ENCODE measurements at places on chromosomes 2 and 18. TPM values are rescaled to one million over a fixed set of nuclear protein-coding genes. Genes with fewer than 3 reads are reported as not detected.
A peak's percentile ranks its signal among the peaks of the same experiment; 100 is the strongest.

DNA sequence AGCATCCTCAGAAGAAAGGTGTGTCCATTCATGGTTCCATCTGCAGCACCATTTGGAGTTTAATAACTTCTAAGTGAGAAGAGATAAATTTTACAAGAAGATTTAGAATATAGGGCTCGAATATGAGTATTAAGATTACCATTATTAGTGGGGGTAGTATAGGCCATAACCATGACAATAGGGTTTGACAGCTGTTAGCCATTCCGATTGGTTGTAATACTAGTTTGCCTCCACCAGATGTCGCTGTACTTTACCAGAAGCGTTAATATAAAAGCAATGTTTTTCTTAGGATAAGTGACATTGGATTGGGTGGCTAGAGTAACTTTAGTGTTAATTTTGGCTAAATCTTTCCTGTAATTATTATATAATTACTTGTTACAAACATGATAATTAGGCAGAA lies 107.5 kb upstream of the SRD5A2 start:
- no peak for DNase-seq

The SH2D6 gene
- 0.39 TPM for total RNA-seq

DNA sequence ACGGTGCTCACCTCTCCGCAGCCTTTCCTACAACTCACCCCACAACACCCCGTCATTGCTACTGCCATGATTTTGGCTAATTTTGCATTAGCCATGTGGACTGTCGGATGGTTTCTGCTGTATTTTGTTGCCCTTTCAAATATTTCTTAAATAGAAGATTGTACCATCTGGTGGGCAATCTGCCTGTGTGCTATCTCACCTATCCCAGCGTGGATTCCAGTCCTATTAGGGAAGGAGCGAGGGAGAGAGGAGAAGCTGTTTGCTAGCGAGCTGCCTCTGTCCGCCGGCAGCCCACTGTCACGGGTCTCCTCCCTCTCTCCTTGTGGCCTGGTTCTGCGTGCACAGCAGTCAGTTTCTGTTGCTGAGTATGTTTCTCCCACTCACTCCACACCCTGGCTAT lies 336.2 kb downstream of the TXNL1 start:
- DNase-seq = no peak

- no peak for DNase-seq
Observed at GRCh38 chr2:96952976-96953610, 33.3 kb downstream of the FAM178B start.

GRCh38 chr18:22253676-22254075 lies 84.3 kb downstream of the GATA6 start:
- DNase-seq = peak; percentile 66

DNA sequence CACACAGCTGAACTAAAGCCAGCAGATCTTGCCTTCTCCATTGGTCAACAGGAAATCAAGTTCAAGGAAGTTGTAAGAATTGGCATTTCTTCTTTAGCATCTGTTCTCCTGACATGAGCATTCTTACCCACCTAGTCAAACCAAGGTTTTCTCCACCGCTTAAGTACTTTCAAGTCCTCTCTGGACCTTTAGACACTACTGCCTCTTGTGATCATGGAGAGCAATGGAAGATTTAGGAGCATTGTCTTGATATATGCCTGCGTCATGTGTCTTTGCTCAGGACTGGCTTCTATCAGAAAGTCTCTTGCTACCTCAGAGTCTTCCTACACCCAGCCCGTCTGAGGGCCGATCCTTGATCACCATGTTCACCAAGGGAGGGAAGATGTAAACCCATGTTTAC lies 262.2 kb downstream of the PHLPP1 start:
- DNase-seq = peak; percentile 25

DNA sequence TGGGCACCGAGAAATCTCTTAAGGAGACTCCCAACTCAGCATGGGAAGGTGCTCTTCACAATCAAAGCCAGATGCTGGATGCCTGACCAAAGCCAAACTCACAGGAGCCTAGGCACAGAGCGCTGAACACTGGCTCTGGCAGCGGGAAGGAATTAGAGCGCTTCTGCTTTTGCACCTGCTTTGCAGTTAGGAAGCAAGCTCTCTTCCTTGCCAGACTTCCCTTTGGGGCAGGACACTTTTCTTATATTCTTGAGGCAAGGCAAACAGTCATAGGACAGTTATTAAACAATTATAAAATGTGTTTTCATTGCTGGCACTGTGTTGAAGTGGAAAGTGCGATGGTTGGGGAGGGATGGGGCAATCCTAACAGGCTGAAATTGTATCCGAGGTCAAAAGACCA lies 79.6 kb upstream of the DNMT3A start:
- DNase-seq = no peak

DNA sequence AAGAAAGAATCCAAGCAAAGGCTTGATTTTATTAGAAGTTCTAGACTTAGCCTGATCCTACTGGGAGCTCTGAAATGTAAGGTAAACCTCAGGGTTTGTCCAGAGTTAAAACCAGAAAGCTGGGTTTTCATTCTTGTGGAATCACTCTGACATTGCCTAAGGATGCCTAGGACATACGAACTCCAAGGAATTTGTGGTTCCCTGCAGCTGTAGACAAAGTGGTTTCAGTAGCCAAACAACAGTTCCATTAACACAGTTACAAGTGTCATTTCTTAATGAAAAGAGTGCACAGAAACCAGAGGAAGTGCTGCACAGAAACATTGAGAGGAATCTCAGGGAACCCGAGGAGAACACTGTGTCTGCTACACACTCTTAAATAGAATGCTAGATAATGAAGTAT lies 221.4 kb upstream of the ST6GAL2 start:
- no peak for DNase-seq

The CDK5R2 gene
- total RNA-seq = not detected

The HOXD3 gene
- 15.3 TPM for total RNA-seq

GRCh38 chr2:117359266-117359914 lies 455.1 kb upstream of the DDX18 start:
- no peak for DNase-seq

DNA sequence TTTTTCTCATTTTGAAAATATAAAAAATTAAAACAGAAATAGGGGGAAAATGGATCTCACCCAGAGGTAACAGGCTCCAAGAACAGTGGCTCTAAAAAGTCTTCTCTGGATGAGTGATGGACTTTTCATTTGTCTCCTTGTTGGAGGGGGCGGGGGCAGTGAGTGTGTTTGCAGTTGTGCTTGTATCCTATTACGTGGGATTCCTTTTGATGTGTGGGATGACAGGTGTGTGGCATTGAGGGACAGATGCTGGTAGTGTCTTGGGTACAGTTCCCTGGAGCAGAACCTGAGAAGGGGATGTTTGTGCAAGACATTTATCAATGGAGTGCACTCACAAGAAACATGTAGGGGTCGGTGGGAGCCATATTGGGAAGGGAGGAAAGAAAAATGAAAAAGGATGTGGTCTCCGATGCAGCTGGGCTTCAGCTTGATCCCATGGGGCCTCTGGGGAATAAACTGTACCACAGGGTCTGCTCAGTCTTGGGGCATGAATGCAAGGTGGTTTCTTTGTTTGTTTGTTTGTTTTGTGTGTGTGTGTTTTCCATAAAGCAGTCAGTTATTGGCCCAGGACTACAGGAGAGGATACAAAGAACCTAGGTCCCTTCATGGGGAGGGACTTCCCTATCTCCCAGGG lies 120.0 kb upstream of the SLC35G4 start:
- DNase-seq = no peak

GRCh38 chr2:195737511-195738325 lies 80.7 kb downstream of the SLC39A10 start:
- DNase-seq = peak; percentile 57

The NLRC4 gene
- not detected for total RNA-seq

The MAL gene
- total RNA-seq = not detected

The PKDCC gene
- total RNA-seq = 6.9 TPM
